Lower lobe of right lung (tissue), 2 donors: ENCODE measurements at places on chromosomes 5 and 9.

DNA sequence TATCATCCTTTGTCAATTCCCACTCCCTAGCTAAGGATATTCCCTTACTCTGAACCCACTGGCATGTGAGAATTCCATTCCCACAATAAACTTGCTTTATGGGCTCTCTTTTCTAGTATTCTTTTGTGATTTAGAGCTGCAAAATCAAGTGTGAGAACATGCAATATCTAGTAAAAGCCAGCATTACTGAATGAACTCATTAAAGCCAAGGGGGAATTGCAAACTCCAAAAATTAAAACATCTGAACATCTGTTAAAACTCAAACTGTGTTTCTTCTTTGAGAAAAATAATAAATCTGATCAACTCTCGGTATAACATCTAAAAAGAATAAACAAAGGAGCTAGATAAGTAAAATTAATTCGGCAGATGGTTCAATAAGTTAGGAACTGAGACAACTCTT lies 53.1 kb upstream of the MPDZ start:
- no peak for DNase-seq

DNA sequence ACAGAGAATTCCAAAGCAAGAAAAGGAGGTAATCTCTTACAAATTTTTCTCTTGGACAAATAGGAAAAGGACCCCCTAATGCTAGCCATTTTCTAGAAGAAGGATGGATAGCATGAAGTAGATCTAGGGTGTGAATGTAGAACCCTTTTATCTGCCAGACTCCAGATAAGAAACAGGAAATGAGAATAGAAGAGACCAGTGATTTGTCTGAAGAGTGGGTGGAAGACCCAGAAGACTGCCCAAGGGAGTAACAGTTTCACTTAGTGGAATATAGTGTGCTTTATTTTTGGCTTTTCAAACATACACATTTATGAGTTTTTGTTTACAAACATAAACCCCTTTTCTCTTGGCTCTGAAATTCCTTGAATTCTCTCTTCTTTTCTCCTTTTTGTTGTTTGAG lies 25.0 kb downstream of the ECM2 start:
- no peak for DNase-seq

- DNase-seq = no peak
Measured at GRCh38 chr9:90855208-90855902, 53.7 kb downstream of the SYK start.

DNA sequence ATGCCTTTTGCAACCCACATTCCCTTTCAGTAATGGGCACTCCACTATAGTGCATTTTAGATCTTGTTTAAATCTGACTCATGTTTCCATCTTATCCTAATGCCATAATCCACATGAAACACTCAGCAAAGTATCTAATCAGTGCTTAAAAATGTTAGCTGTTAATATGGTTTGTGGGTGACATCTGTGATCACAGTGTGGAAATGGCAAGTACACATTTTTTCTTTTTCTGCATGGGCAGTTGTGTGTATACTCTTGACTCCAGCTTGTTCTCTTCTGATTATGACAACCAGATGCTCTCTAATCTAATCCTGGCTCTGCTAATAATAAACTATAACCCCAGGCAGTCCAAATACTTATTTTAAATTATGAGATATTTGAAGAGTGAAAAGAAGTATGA lies 103.3 kb downstream of the EDIL3 start:
- no peak for DNase-seq

DNA sequence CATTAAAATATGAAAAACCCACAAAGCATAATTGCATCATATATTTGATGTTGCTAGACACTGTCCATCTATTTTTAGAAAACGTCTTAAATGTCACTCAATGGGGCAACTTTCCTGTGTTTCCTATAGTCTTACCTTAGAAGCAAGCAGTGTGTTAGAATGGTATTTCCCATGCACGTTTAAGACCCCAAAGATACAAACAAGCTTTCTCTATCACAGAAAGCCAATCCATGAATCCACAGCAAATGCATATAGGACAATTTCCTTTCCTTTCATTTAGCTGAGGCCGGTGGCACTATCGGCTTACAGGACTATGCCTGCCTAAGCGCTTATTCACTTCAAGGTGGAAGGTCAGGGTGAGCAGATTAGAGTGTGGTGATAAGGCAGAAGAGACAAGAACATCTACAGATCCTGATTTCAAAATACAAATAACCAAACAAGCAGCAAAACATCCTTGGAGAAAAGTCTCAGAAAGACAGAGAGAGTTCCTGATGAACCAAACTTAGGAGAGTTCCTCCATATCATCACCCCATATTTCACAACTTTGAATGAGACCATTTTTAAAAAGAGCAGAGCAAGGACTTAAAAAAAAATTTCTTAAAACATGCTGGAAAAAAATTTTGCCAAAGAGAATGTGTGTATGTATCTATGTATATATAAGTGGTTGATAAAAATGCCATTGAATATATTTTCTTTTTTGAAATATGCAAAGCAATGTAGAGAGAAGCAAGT lies 57.2 kb downstream of the MEF2C start:
- no peak for DNase-seq

DNA sequence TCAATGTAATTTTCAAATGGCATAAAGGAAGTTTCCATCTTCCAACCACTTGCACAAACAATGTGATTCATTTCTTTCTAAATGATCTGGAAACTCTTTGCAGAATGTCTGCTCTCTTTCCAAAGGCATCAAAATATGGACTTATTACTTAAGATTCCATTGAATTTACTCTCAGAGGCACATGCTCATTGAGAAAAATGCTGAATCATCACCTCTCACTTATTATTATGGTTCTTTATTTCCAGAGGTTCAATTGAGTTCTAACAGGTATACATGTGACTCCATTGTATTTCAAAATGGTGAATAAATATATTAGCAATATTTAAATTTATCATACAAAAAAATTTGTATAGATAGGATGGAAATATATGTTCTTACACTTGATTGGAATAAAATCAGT lies 1140.6 kb downstream of the EFNA5 start:
- no peak for DNase-seq

- DNase-seq = no peak
Measured at GRCh38 chr9:25205285-25205684, 473.0 kb downstream of the TUSC1 start.

DNA sequence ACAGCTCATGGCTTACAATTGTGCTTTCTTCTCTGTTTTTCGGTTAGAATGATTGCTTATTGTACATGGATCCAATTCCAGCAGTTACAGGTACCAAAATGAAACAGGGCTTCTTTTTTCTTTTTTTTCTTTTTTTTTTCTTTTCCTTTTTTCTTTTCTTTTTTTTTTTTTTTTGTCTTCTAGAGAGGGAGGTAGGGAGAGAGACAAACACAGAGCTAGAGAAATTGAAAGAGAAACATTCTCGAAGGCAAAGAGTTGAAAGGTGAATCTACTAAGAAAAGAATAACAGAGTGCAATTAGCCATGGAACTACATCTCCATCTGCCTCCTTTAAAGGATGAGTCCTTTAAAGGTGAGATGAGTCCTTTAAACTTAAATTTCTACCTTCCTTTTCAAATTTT lies 1.0 kb upstream of the EDIL3 start:
- no peak for DNase-seq

DNA sequence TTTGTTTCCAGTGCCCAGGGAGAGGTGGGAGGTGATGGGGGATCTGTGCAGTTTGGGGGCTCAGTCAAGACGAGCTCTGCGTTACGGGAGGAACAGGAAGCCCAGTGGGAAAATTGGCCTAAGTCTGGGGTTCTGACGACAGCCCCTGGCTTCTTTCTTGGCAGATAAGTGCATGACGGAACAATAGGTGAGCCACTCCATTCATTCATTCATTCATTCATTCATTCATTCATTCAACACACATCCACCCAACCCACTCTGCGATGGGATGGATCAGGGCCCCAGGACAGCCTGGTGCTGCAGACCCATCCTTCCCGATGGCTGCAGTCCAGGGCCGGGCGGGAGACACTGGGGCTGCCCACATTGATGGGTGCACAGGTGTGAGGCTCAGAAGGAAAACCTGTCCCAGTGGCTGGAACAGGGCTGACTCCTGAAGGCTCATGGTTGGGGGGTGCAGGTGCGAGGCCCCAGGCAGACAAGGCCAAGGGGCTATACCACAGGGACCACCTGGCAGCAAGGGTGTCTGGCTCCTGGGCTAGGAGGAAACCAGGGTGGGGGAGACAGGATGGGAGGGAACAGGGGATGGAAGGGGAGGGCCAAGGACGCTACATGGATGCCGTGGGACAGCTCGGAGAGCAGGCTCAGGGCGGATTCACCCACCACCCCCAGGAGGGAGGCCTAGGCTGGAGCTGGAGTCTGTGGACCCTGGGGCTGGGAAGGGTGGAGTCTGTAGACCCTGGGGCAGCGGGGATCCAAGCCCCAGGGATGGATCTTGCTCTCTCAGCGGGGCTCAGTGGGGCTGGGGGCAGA lies 1.9 kb upstream of the LCNL1 start:
- DNase-seq = no peak

DNA sequence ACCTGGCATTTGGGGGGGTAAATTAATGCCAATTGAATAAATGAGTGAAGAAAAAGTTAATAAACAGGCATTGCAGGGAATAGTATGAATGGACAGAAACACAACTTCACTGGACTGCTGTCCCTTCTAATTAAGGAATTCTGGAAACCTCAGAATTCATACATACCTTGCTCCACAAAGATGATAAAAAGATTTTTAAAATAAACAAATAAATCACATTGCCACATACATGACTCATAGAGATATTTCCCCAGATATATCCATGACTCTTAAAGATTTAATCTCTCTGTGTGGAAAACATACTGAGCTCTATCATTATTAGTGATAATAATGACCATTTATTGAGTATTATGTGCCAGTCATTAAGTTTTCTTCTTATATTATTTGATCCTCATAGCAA lies 469.0 kb upstream of the MEF2C start:
- no peak for DNase-seq

DNA sequence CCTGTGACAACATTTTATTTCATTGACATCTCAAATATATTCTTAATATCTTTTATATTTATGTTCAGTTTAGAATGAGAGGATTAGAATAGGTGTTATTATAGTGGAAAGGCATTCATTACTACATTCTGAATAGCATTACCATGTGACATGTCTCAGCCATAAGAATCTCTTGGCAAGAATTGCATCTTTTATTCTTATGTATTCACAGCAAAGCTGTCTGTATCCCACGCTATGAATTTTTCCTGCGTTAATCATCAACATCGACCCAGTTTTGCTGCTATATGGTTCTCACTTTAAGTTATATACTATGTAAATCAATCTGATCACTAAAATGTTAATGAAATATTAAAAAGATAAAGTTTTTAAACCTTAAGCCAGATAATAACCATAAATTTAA lies 248.6 kb downstream of the TMEM232 start:
- DNase-seq = no peak

- no peak for DNase-seq
Measured at GRCh38 chr5:167870055-167870454, 421.4 kb upstream of the WWC1 start.

DNA sequence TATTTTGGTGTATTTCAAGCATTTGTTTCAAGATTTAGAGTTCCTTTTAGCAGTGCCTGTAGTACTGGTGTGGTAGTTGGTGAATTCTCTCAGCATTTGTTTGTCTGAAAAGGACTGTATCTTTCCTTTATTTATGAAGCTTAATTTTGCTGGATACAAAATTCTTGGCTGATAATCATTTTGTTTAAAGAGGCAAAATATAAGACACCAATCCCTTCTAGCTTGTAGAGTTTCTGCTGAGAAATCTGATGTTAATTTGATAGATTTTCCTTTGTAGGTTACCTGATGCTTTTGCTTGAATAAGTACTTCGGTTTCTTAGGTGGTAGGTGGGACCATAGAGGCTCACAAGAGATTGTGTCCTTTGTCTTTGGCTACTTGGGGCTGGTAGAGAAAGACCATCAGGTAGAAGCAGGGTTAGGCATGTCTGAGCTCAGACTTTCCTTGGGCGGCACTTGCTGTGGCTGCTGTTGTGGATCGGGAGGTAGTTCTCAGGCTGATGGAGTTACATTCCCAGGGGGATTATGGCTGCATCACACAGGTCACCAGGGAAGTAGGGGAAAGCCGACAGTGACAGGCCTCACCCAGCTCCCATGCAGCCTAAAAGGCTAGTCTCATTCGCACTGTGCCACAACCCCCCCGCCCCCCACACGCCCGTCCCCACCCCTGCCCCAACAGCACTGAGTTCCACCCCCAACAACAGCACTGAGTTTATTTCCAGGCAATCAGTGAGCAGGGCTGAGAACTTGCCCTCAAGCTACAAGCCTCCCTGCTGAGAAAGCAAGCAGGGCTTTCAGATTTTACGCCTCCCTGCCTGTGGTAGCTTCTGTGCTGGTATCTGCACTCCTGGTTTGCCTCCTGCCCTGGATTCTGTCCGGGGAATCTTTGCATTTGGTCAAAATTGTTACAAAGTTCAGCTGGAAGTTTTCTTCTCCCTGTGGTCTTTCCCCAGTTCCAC lies 127.1 kb upstream of the GLRA1 start:
- DNase-seq = no peak

DNA sequence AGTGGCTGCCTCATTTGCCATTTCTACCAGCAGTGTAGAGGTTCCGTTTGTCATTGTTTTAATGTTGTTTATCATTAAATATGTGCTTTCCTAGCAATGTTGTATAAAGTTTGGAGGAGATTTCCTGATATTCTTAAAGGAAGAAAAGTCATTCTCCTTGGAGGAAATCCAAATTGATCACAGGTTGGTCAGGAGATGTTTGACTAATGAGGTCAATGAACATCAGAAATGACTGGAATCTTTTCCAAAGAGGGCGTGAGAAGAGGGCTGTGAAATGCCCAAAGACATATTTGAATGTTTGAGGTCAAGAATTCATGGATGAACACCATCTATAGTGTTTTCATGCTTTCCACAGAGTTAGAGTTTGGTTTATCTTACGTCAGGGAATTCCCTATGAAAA lies 471.3 kb downstream of the MAT2B start:
- DNase-seq = no peak

- DNase-seq = no peak
Measured at GRCh38 chr5:39466846-39467245, 42.1 kb upstream of the DAB2 start.

- DNase-seq = no peak
Measured at GRCh38 chr5:1378096-1378495, 33.2 kb upstream of the CLPTM1L start.

DNA sequence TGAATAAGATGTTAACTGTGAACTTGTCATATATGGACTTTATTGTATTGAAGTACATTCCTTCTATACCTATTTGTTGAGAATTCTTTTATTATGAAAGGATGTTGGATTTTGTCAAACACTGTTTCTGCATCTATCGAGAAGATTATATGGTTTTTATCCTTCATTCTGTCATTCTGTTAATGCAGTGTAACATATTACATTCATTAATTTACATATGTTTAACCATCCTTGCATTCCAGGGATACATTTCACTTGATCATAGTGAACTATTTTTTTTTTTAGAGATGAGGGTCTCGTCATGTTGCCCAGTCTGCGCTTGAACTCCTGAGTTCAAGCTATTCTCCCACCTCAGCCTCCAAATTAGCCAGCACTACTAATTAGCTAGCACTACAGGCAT lies 48.4 kb downstream of the F2R start:
- DNase-seq = no peak

- DNase-seq = no peak
Measured at GRCh38 chr9:12060067-12060466, 633.1 kb upstream of the TYRP1 start.
